Smooth muscle cell of the pulmonary artery (primary cell): ENCODE measurements at places on chromosomes 7 and 10. TPM values are rescaled to one million over a fixed set of nuclear protein-coding genes. Genes with fewer than 3 reads are reported as not detected.

The PAX4 gene
- total RNA-seq = not detected in 2 replicates

The BMPER gene
- total RNA-seq = 18.8 and 40.1 TPM in 2 replicates

The EDRF1 gene
- total RNA-seq = 21.2 and 23.0 TPM in 2 replicates

The INTS1 gene
- 58.3 and 77.4 TPM in 2 replicates for total RNA-seq

The ZNF425 gene
- total RNA-seq = 2.5 and 3.7 TPM in 2 replicates

The PHYHIPL gene
- total RNA-seq = not detected in 2 replicates

The PLEKHS1 gene
- not detected in 2 replicates for total RNA-seq

The PDE6C gene
- total RNA-seq = not detected in 2 replicates

The CAV1 gene
- 405 and 784 TPM in 2 replicates for total RNA-seq

The TCERG1L gene
- total RNA-seq = not detected in 2 replicates

The CACNA2D1 gene
- total RNA-seq = 134 and 591 TPM in 2 replicates
